NCI-H1930 (cell line): ENCODE measurements at places on chromosomes 2 and 18.

DNA sequence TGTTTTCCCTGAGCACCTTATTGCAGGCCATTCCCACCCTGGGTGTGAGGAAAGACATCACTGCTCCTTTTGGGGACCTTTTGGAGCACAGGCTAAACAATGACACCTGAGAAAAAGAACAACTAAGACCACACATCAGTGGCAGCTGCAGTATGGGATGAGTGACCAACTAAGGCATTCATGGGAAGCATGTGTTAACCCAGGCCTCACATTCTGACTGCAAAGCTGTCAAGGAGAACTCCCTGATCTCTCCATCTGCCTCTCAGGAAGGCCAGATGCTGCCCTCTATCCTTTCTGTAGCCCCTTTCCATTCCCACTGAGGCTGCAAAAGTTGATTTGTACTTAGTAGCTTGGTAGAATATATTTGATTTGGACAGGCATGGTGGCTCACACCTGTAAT, 277.7 kb upstream of the FBXO11 start:
- no peak for DNase-seq

DNA sequence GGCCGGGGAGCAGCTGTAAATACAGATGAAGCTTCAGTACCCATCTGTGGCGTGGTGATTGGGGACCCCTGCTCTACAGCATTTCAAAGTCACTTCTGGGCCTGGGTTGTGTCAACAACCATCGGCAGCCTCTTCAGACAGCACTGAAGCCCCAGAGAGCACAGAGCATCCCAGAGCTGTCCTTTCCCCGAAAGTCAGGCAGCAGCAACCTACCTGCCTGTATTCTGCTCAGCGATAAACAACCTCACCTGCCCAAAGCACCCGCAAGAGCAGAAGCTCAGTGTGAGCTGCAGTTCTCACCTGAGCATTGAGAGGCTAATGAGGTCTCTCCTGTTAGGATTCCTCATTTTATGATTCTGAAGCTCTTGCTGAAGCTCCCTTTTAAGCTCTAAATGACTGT, 19.3 kb downstream of the TRABD2A start:
- DNase-seq, result no peak

DNA sequence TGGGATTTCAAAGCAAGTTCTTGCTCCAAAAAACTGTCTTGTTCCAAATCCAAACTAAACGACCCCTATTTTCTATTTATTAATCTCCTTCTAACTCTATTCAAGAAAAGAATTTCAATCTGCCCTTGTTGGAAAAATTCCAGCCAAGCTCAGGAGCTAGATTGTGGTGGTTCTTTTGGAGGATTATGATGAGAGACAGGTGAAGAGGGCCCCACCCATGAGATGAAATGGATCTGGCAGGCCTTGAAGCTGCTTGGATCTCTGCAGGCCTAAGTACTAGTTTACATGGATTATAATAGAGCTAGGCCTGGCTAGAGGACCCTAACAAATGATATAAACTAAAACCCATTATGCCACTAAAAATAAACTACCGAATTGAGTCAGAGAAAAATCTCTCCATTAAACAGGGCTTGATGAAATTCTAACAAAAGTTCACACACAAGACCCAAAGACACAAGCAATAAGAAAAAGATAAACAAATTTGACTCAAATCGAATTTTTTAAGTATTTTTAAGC, 101.6 kb downstream of the GFPT1 start:
- no peak for DNase-seq

GRCh38 chr18:22559414-22560274, 141.9 kb upstream of the CTAGE1 start:
- DNase-seq, result no peak

DNA sequence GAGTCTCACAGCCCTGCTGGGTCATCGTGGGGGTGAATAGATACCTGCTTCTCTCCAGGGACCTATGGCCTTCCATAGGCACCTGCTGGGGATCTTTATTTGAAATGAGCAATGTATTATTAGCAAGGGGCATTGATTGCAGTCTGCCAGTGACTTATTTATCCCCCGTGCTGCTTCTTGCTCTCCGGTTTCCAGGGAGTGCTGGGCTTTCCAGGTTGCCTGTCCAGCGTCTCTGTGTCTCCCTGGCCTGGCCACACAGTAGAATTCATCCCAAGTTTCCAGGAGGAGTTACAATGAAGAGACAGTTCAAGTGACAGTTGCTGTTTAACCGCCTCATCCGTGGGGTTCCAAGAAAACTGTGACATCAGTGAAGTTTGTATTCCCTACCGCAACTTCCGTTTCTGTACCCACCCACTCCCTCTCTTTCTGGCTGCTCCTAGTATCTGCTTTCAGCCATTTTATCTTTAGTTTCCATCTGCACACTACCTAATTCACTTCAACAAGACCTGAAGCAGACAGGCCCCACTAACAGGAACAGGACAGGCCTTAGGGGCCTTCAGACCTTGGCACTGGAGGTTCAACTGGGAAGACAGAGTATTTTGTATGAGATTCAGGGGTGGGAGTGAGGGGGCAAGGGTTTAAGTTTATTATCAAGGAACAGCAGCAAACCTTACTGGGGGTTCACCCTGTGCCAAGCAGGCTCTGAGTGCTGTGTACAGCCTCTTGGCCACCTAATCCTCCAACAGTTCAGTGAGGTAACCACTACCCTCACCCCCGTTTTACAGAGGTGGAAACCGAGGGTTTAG, 134.8 kb downstream of the PRKCE start:
- DNase-seq, result no peak

DNA sequence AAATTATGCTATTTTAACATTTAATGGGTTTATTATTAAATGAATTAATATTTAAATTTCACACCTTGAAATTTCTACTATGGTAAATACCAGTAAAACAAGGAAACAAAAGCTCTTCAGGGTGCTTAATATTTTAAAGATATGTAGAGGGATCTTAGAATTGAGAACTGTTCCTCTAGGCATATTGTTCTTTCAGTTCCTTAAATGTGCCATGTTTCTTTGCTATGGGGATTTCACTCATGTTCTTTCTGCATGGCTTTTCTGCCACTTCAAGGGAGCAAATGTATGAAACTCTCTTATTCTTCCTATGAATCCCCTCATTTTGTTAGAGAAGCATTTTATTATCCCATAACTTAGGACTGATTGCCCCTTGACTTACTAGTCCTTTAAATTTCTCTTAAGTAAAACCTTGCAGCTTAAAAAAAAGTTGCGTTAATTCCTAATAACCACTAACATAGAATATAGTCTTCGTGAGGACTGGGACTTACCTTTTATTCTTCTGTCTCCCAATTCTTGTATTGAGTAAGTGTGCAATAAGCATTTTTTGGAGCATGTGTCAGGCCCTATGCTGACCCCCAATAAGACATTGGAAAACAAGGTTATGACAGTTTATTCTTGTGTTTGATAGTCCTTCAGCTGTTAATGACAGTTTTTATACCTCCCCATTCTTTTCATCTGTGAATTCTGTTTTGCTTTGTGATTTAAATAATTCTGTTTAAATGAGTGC, 95.7 kb downstream of the BIRC6 start:
- DNase-seq, result no peak

GRCh38 chr2:201185863-201186262, 2.9 kb downstream of the CASP10 start:
- DNase-seq, result no peak

- no peak for DNase-seq
These were observed 4.5 kb downstream of the EMX1 start for GRCh38 chr2:72921853-72922252.

DNA sequence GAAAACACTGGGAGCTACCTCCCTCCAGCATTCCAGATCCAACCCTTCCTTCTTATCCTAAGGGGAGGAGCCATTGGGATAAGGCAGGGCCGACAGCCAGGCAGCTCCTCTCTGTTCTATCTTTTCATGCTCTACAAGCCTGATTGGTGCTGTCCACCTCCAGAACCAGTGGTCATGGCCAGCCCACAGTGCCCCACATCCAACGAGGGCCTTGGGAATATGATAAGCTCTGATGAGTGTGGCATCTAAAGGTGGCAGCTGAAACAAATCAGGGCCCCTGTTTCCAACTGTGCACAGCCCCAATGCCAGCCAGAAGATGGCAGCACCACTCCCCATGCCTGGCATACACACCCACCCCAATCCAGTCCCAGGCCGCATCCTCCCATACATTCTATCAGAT, 329.3 kb downstream of the C1D start:
- DNase-seq, result no peak

DNA sequence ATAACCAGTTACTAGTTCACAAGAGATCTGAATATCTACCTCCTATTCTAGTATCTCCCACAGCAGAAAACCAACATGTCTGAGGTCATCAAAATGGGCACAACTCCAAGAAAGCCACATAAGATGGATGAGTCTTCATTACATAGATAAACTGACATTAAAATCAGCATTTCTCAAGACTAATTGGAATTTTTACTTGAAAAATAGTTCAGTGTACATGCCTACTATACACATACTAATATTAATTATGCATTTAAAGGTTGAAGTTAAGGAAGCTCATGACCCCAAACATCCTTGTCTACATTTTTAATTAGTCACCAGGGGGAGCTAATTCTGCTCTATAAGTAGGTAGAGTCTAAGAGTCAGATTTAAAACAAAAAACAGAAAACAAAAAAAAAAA, 41.9 kb downstream of the ZNF521 start:
- DNase-seq, result no peak

DNA sequence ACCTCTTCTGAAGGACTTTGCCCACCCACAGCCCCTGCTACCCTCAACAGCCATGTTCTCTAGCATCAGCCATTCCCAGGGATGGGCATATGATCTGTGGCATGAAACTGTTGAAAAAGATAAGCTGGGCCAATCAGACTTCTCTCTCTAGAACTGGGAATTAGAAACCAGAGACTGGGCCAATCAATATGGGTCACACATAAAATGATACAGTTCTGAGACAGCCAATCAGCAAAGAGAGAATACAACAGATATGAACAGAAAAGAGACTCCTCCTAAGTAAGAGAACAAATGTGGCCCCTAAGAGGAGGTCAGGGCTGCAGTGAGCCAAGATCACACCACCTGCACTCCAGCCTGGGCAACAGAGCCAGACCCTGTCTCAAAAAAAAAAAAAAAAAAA, 2.1 kb downstream of the KIDINS220 start:
- no peak for DNase-seq

GRCh38 chr2:1641523-1641922, 102.8 kb downstream of the PXDN start:
- DNase-seq, result no peak

DNA sequence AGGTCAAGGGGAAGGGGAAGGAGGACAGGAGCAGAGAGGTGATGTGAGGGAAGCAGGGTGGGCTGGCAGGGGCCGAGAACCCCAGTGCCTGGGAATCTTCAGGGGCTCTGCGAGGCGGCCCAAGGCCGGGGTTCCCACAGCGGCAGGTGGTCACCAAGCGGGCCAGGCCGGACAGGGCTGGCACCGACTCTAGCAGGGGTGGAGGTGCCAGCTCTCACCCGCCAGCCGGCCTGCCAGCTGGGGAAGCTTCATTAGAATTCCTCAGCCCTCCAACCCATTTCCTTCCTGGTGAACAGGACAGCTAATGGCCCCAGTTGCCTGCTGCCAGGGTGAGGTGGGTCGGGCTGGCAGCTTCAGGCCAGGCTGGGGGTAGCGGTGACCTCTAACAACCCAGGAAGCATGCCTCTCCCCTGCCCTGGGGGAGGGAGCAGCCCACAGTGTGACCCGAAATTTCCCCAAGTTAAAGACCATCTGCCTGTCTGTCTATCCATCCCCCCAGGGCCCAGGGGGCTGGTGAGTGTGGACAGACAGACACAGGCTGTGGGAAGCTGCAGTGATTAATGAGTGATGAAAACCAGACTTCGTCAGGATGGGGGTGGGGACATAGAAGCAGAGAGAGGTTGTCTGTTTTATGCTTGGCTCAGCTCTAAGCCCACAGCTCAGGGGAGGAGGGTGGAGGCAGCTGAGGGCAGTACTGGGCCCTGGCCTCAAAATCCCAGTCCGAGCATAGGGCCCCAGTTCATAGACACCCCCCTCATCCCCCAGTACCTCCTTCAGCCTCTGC, 144.1 kb downstream of the ZFP36L2 start:
- no peak for DNase-seq

GRCh38 chr2:228853151-228853550, 417.9 kb downstream of the PID1 start:
- no peak for DNase-seq

- no peak for DNase-seq
These were observed 178.3 kb upstream of the KLHL29 start for GRCh38 chr2:23206650-23207049.

- DNase-seq, result no peak
These were observed 121.0 kb upstream of the KYNU start for GRCh38 chr2:142756430-142756829.

GRCh38 chr2:220034426-220035130, 407.1 kb downstream of the SLC4A3 start:
- no peak for DNase-seq

- no peak for DNase-seq
These were observed 39.7 kb downstream of the TWIST2 start for GRCh38 chr2:238887616-238888015.

- DNase-seq, result no peak
These were observed 336.8 kb downstream of the RBM43 start for GRCh38 chr2:150924878-150925277.

DNA sequence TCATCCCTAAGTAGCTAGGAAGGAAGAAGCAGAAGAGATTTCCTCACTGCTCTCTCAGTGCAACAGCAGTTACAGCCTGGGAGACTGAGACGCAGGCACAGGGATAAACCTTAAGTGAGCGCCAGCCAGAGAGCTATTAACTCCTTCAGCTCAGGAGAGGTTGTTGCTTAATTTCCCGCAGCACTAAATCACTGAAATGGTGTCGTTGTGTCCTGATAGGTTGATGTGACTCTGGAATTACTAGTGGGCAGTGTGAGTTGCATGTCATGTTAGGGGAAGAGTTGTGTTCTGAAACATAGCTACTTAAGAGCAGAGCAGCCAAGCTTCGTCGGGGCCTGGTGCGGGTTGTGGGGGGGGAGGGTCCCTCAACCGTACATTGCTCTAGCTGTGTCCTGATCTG, 225.8 kb downstream of the NAPG start:
- DNase-seq, result no peak

DNA sequence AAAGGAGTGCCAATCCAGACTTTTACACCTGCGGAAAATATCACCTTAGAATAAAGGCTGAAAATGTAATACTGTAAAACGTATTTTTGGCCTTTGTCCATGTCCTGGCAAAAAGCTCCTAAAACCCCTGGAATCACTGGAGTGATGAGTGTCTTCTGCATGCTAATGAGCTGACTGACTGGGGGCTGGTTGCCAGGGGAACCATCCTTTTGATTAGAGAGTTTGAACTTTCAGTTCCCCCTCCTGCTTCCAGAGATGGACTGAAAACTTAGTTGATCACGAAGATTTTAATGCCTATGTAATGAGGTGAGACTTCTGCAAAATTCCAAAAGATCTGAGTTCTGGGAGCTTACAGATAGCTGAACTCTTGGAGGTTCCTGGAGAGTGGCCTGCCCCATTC, 20.5 kb downstream of the PUM2 start:
- no peak for DNase-seq

GRCh38 chr2:61853086-61853846, 594 bp downstream of the FAM161A start:
- DNase-seq, result no peak

- DNase-seq, result no peak
These were observed 97.4 kb downstream of the MCFD2 start for GRCh38 chr2:46818141-46818621.

GRCh38 chr2:159505196-159505595, 111.2 kb downstream of the BAZ2B start:
- DNase-seq, result no peak
